SHP77 treated with DMSO at 0.1 percent for 48 hours (cell line): ENCODE measurements at places on chromosomes 12 and 14.

GRCh38 chr14:65320661-65321308 is 91.7 kb upstream of the FUT8 start:
- DNase-seq: no peak

GRCh38 chr14:68607081-68607866 is 185.6 kb downstream of the ZFP36L1 start:
- peak; percentile 37 for DNase-seq

GRCh38 chr14:101899263-101899662 is 65.1 kb upstream of the DYNC1H1 start:
- DNase-seq: no peak

- no peak for DNase-seq
These were observed 71.0 kb upstream of the CPM start for GRCh38 chr12:69003991-69004390.

- DNase-seq: no peak
These were observed 13.4 kb upstream of the CLEC12A start for GRCh38 chr12:9957834-9958233.
